Esophagus mucosa (tissue), 1 donor: ENCODE measurements at places on chromosomes 6 and 20. TPM values are rescaled to one million over a fixed set of nuclear protein-coding genes. Genes with fewer than 3 reads are reported as not detected.

GRCh38 chr6:36358226-36358915 is 21.7 kb upstream of the BNIP5 start:
- ATAC-seq: no peak

SCUBE3 gene
- 0.12 TPM for total RNA-seq

DNA sequence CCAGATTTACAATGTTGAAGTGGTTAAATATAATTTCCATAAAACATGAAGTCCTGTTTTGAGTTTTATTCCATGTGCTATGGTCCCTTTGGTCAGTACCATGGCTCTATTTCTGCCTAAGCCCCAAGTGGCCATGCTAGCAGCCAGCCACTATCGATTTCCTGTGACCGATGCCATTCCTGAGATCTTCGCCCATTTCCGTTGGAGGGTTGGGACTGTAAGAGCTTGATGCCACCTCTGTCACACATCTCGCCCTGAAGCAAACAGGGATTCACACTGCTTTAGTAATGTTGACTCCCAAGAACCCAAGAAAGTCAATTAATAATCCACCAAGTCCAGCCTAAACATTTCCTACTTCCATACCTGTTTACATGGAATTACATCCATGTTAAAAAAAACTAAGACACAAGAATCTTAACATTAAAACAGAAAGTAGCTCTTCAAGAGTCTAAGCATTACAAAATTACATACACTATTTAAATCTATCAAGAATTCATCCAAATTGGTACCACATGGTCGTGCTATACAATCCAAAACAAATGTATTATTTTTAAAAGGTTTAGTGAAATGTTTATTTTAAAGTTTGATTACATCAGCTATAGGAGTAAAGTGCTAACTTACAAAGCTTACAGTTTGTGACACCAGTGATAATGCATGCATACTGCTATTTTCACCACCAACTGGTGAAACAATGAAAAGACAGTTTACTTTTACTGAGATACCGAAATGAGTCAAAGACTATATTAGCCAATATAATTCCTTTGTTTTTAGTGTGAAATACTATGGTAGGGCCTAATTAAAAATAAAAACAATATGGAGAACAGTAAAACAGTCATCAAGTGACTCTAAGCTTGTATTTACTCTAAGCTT is 2.5 kb downstream of the RBM39 start:
- ATAC-seq: no peak

GRCh38 chr6:149925253-149925973 is 2.5 kb upstream of the RAET1G start:
- ATAC-seq: peak; percentile 29

- ATAC-seq: peak; percentile 53
These were observed 874.2 kb downstream of the TFAP2A start for GRCh38 chr6:9540534-9541126.

DNA sequence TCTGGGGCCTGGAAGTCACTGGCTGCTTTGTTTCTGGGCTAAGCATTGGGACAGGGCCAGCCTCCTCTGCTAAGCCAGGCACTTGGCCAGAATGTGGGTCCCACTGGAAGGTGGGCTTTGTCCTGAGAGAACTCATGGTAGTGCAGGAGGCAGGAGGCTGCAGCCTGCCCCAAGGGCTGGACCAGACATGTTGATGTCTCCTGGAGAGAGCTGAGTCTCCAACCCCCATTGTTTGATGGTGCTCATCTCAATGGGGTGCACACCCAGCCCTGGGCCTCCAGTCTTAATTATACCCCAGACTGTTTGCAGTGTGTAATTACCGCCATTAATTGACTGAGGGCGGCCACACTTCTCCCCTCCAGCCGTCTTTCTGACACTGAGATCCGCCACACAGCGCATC is 220.5 kb upstream of the PMEPA1 start:
- no peak for ATAC-seq

GRCh38 chr6:98639089-98639635 is 195.2 kb upstream of the POU3F2 start:
- no peak for ATAC-seq

DNA sequence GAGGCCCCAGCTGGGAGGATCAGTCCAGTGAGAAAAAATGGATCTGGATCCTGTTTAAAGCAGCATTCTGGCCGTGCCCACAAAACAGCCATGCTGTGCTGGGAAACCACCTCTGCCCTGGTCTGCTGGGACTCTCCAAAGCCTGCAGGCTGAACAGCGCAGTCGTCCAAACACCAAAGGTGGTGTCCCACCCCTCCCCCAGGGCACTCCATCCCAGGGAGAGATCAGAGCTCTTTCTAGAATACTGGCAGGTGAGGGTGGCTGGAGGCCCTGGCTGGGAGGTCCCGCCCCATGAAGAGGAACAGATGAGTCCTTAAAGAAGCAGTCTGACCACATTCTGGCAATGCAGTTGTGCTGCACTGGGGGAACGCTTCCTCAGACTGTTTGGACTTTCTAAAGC is 84.6 kb downstream of the MRAP2 start:
- ATAC-seq: no peak

- no peak for ATAC-seq
These were observed 154.0 kb upstream of the FLRT3 start for GRCh38 chr20:14491436-14491835.

GRCh38 chr6:147779624-147780023 is 271.1 kb downstream of the SAMD5 start:
- ATAC-seq: no peak

NNAT gene
- 0.28 TPM for total RNA-seq

- ATAC-seq: peak; percentile 91
These were observed 279.5 kb downstream of the LRFN2 start for GRCh38 chr6:40307712-40308111.

GRCh38 chr6:17583811-17584210 is 16.3 kb upstream of the FAM8A1 start:
- no peak for ATAC-seq

DNA sequence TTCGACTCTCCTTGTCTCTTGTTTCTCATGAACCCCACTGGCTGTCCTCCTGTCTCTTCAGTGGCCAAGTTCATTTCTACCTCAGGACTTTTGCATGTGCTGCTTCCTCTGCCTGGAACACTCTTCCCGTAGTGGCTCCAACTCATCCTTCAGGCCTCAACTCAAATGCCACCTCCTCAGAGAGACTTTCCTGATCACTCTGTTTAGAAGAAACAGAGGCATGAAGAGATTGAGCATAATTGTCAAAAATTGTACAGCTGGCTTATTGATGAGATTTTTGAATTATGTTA is 17.5 kb upstream of the SLC9A8 start:
- no peak for ATAC-seq

- ATAC-seq: peak; percentile 55
These were observed 4.0 kb downstream of the MKKS start for GRCh38 chr20:10430000-10430466.

- no peak for ATAC-seq
These were observed 28.2 kb upstream of the ATXN1 start for GRCh38 chr6:16789329-16790038.

- ATAC-seq: no peak
These were observed 30.7 kb downstream of the HUS1B start for GRCh38 chr6:626236-626635.

DNA sequence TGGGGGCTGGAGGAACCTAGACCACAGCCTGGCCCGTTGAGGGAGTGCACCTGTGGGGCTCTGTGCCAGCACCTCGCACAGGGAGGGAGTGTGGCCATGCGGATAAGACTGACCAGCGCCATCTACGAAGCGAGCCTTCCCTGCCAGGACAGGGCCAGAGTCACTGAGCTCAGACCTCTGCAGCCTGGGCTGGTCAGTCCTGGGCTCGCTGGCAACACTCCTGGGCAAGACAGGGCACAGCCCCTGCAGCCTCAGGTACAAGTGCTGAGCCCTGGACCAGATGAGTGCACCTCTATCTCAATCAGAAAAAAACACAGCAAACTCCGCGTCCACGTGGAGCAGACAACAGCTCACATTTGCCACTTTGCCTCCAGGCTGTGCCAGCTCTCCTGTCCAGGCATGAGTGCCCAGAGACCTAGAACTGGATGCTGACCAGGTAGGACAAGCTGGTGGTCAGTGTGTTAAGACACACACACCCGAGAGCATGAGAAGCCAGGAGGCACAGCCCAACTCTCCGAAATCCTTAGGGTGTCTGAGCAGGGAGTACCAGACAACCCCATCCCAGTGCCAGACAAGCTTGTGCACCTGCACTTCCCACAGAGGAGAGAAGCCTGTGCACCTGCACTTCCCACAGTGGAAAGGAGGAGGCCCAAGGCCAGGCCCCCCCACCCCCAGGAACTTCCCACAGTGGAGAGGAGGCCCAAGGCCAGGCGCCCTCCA is 4.9 kb downstream of the ARFRP1 start:
- ATAC-seq: no peak

DNA sequence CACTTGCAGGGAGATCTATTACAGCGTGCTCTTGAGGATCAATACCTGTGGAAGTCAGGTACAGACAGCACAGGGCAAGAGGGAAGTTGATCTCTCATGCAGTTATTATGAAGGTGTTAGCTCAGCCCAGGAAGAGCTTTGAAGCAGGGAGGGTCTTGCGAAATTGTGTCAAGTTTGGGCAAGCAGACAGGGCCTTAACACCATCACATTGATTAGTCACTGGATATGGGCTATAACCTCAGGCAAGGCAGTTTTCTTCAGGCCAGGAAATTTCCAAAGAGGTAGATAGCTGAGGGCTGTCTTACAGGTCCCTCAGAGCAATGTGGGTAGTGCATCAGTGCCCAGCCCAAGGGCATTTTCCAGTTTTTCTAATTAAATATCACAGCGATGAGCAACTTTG is 643.8 kb downstream of the DHX35 start:
- ATAC-seq: peak; percentile 97

DNA sequence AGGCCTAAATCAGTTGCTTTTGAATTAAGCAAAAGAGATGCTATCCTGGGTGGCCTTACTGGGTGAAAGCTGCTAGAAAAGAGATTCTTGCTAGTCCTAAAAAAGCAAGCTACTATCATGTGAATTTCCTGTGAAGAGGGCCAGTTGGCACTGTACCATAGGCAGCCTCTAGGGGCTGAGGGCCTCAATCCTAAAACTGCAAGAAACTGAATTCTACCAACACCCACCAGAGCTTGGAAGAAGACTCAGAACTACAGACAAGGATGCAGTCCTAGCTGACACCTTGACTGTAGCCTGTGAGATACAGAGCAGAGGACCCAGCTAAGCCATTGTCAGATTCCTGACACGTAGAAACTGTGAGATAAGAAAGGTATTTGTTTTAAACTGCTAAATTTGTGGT is 24.5 kb downstream of the CLIC5 start:
- ATAC-seq: no peak

DEFB124 gene
- not detected for total RNA-seq

DNA sequence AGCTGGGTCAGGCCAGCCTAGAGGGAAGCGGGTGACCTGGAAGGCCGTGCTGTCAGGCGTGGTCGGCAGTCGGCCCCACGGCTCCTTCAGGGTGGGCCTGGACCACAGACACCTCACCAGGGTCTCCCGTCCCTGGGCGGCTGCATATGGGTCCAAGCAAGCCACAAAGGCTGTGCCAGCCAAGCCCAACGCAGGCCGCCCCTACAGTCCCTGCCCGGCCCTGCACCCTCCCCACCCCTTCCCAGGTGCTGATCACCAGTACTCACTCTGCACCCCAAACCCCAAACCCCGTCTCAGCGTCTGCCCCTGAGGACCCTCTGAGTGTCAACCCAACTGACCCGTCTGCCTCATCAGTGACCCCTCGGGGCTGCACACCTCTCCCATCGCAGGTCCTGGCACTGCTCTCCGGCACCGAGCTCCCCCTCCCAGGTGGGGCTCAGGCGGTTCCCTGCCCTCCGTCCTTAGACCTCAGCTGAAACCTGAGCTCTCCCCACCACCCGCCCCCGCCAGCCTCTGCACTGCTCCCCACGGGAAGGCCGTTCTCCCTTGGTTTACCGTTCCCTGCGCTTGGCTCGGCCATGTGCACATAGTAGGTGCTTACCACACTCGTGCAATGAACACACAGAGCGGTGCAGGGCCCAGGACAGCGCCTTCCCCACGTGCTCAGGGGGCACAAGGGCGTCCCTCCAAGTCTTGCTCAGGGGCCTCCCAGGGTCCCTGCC is 1.5 kb upstream of the PPDPF start:
- no peak for ATAC-seq

- peak; percentile 95 for ATAC-seq
These were observed 147.6 kb upstream of the FAM83B start for GRCh38 chr6:54698974-54699373.

GRCh38 chr6:145621776-145622175 is 113.5 kb downstream of the EPM2A start:
- no peak for ATAC-seq

GRCh38 chr6:144156338-144156737 is 6.0 kb downstream of the STX11 start:
- no peak for ATAC-seq

HTR1B gene
- 0.08 TPM for total RNA-seq

POPDC3 gene
- not detected for total RNA-seq

- ATAC-seq: no peak
These were observed 219.0 kb downstream of the CDC5L start for GRCh38 chr6:44606504-44606903.

OOEP gene
- 0.36 TPM for total RNA-seq

GRCh38 chr6:13044896-13045295 is 283.4 kb downstream of the TBC1D7 start:
- no peak for ATAC-seq

THEMIS gene
- total RNA-seq: 0.16 TPM

- ATAC-seq: peak; percentile 90
These were observed 54.5 kb upstream of the TENT5A start for GRCh38 chr6:81806793-81807565.

GRCh38 chr6:149337320-149337719 is 19.8 kb downstream of the TAB2 start:
- ATAC-seq: no peak

LYRM2 gene
- 24.7 TPM for total RNA-seq

SLC16A10 gene
- total RNA-seq: 0.24 TPM
